IPS DF 6.9 (cell line): ENCODE measurements at places on chromosomes 11 and 22.

GRCh38 chr11:17479284-17480214, 2.9 kb upstream of the ABCC8 start:
- peak; percentile 66 for DNase-seq
- H3K27ac ChIP-seq = no peak overlapping the region
- H3K4me3 ChIP-seq = no peak overlapping the region
- peaks cover 29% of the 10 kb centered on the region for H3K27me3 ChIP-seq

GRCh38 chr11:9042488-9042887, 38.7 kb upstream of the NRIP3 start:
- no peak for DNase-seq
- H3K27me3 ChIP-seq = 0 out of 2 replicates have a peak, but pooled peaks cover 2% of the 10 kb centered on the region
- no peak overlapping the region for H3K27ac ChIP-seq
- H3K4me3 ChIP-seq = no peak overlapping the region
- no peaks in the 10 kb centered on the region for H3K36me3 ChIP-seq

DNA sequence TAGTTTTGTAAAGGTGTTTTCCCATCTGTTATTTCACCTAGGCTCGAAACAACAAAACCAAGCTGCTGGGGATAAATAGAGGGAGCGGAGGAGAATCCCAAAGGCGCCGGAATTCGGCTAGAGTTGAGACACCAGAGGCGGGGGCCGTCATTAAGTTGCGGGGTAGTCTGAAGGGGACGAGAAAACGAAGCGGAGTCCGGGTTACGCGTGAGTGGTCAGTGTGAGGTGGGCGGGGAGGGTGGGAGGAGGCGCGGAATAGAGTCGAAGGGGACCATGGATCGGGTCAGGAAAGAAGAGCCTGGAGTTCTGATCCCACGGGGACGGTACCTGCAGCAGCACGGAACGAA, 361 bp downstream of the SRPRA start:
- peak overlapping the region; percentile 70; the same call in 1 of the 2 replicates for H3K4me3 ChIP-seq
- no peaks in the 10 kb centered on the region for H3K27me3 ChIP-seq
- no peak for DNase-seq
- no peaks in the 10 kb centered on the region; the same call in 1 of the 2 replicates for H3K4me1 ChIP-seq

- DNase-seq = no peak
- H3K27me3 ChIP-seq = no peaks in the 10 kb centered on the region
- H3K4me3 ChIP-seq = no peak overlapping the region
- no peaks in the 10 kb centered on the region for H3K36me3 ChIP-seq
Measured at GRCh38 chr22:43262990-43263644, 76.2 kb upstream of the TTLL12 start.

DNA sequence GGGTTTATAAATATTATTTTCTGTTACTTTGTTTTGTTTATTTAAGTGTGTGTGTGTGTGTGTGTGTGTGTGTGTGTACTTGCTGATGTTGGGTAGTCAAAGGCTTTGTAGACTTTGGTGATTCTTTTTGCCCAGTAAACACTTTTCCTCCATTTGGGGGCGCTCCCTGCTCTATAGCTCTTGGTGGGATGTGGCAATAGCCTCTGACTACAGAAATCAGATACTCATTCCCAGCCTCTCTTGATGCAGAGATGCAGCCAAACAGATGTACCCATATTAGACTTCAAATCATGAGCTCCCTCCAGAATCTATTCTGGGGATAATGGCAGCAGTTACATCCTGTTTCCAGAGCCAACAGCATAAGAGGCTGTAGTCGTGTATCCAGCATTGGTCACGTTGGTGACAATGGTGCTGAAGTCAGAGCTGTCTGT, 33.4 kb upstream of the APOL5 start:
- H3K27me3 ChIP-seq = no peaks in the 10 kb centered on the region
- no peak for DNase-seq
- no peak overlapping the region for H3K27ac ChIP-seq
- no peak overlapping the region for H3K4me3 ChIP-seq
- no peaks in the 10 kb centered on the region for H3K4me1 ChIP-seq
- H3K36me3 ChIP-seq = no peaks in the 10 kb centered on the region

DNA sequence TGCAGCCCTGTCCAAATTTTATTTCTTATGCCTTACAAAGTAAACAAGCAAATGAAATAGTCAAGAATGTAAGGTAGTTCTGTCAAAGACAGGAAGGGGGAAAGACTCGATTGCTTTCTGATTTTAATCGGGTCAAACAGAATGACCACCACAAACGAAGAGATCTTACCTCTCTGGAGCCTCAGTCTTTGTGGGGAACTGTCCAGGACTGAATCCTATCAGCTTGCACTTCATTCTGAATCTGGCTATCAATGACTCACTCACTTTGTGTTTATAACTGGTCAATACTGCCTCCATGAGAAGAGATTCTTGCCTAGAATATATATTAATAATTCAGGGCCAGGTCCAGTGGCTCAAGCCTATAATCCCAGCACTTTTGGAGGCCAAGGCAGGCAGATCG, 17.2 kb downstream of the MSANTD2 start:
- H3K27me3 ChIP-seq = no peaks in the 10 kb centered on the region
- H3K27ac ChIP-seq = no peak overlapping the region
- no peak for DNase-seq
- no peaks in the 10 kb centered on the region; the same call in 1 of the 2 replicates for H3K4me1 ChIP-seq
- H3K4me3 ChIP-seq = no peak overlapping the region

DNA sequence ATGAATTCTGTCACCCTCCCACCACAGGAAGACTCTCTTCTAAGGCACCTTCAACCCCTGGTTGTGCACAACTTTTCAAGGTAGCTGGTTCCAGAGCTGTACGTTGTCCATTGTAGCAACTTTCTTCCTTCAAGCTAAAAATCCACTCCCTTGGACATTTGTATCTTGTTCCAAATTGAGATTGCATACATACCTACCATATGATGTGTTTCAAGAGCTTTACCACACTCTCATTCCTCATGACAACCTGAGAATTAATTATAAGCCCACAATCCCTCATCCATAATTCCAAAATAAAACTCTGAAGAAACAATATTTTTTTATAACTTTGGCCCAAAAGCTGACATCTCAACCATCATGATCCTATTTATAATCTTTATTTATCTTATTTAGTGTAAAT, 3.0 kb downstream of the OR52W1 start:
- no peaks in the 10 kb centered on the region for H3K4me1 ChIP-seq
- no peak overlapping the region for H3K4me3 ChIP-seq
- no peak for DNase-seq
- H3K27me3 ChIP-seq = no peaks in the 10 kb centered on the region
- no peaks in the 10 kb centered on the region for H3K36me3 ChIP-seq

DNA sequence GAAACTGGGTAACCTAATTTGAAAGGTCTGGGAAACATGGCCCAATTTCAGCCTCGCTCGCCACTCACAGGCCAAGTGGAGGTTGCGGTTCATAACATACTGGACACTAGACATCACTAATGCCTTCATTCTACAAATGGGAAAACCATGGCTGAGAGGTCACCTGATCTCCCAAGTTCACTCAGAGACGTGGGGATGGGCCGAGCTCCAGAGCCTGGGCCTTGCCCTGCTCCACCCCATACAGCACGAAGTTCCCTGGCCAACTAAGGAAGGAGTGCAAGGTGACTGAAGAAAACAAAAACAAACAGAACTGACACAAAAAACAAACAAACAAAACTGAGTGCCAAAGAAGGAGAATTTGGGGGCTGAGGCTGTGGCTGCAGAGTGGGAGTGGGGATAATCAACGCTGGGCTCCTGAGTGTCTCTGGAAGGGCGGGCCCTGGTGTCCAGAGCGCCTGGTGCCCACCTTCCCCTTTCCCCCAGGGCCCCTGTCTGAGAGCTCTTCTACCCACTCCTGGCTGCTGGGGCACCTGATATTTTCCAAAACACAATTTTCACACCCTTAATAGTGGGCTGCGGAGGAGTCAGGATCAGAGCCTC, 46.5 kb upstream of the ADA2 start:
- H3K4me3 ChIP-seq = no peak overlapping the region
- H3K4me1 ChIP-seq = peaks cover 14% of the 10 kb centered on the region; the same call in 1 of the 2 replicates
- no peak for DNase-seq
- H3K27ac ChIP-seq = peak overlapping the region; percentile 50
- no peaks in the 10 kb centered on the region for H3K36me3 ChIP-seq
- no peaks in the 10 kb centered on the region for H3K27me3 ChIP-seq

- no peaks in the 10 kb centered on the region for H3K27me3 ChIP-seq
- no peak overlapping the region for H3K4me3 ChIP-seq
- DNase-seq = no peak
Measured at GRCh38 chr11:36306888-36307287, 10.8 kb downstream of the PRR5L start.

DNA sequence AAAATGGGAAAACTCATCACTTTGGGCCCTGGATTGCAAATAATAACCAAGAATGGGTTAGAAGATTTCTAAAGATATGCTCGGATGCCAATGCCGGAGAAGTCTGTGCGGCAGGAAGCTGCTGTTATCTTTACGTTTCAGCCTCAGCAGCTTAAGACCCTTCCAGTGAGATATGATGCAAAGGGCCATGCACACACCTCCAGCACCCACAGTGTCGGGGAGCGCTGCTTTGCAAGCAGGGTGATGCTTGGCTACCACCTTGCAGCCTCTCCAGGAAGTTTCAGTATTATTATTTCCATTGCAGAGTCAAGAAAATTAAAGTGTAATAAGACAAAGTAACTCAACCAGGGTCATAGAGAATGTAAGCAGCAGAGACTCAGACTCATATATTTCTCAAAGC, 37.3 kb downstream of the LARGE1 start:
- no peak overlapping the region for H3K4me3 ChIP-seq
- no peaks in the 10 kb centered on the region for H3K36me3 ChIP-seq
- peaks cover 6% of the 10 kb centered on the region; the same call in 1 of the 2 replicates for H3K4me1 ChIP-seq
- no peaks in the 10 kb centered on the region for H3K27me3 ChIP-seq

- no peaks in the 10 kb centered on the region for H3K27me3 ChIP-seq
- H3K27ac ChIP-seq = no peak overlapping the region
- H3K4me3 ChIP-seq = no peak overlapping the region
- no peaks in the 10 kb centered on the region for H3K4me1 ChIP-seq
- no peak for DNase-seq
- no peaks in the 10 kb centered on the region for H3K36me3 ChIP-seq
Measured at GRCh38 chr11:22304337-22304961, 33.7 kb upstream of the SLC17A6 start.

DNA sequence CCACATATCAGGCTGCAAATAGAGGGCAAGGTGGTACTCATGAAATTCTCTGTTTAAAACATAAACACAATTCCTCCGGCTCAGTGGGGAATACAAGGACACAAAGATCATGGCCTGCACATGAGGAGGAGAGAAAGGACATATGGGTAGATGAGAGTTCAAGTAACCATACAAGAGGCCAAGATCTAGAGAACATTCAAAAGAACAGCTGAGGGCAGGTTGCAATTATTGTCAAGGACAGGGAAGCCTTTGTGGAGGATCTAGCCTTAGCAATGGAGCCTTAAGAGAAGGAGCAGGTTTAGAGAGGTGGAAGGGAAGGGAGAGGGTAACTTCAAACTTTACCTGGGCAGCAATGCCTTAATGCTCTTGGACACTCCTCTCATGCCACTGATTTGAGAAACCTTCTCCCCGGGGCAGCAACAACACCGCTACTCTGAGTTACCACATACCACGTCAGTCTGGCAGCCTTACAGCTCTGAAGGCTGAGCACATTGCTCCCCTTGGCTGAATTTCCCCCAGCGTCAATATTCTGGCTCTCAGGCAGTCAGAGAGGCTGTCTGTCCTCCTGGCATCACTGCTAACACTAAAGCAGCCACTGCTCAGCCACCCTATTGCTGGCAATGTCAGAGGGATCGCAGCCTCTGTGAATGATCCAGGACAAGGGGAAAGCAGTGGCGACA, 55.5 kb downstream of the CLPB start:
- H3K27ac ChIP-seq = no peak overlapping the region
- DNase-seq = no peak
- no peaks in the 10 kb centered on the region for H3K36me3 ChIP-seq
- no peaks in the 10 kb centered on the region for H3K27me3 ChIP-seq

- peaks cover 8% of the 10 kb centered on the region; the same call in 1 of the 2 replicates for H3K27me3 ChIP-seq
- peaks cover 7% of the 10 kb centered on the region for H3K4me1 ChIP-seq
- DNase-seq = no peak
- H3K4me3 ChIP-seq = no peak overlapping the region
Measured at GRCh38 chr22:37563153-37564081, 3.1 kb downstream of the CDC42EP1 start.

DNA sequence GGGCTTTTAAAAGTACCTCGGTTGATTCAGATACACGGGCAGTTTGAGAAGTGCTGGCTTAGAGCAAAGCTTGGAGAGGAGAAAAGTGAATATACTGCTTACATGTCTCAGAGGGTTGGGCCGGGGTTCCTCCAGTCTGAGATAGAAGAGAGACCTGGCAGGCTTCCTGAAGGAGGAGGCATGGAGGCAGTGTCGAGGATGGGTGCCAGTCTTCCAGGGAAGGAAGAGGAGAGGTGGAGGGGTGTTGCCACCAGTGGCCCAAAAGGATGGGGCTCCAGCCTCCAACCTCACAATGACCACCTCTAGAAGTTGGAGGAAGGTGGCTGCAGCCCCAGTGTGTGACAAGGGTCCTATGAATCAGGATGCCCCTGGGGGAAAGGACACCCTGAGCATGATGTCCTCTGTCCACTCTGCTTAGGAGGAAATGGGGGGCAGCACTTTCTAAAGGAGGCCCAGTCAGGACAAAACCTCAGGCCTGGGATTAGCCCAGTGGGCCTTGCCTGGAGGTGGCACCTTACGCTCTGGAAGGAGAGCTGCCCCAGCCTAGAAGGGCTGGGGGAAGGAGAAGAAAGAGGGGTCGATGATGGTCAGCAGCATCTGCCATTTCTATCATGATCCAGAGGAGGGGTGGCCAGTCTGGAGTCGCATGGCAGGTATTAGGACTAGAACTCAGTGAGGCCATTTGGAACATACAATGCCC, 65.2 kb downstream of the CD82 start:
- no peaks in the 10 kb centered on the region for H3K36me3 ChIP-seq
- DNase-seq = no peak
- no peak overlapping the region for H3K27ac ChIP-seq
- no peak overlapping the region for H3K4me3 ChIP-seq

GRCh38 chr11:8638300-8638699, 44.2 kb downstream of the TRIM66 start:
- H3K4me1 ChIP-seq = peaks cover 10% of the 10 kb centered on the region
- H3K36me3 ChIP-seq = peaks cover 3% of the 10 kb centered on the region; the same call in 1 of the 2 replicates
- H3K27me3 ChIP-seq = no peaks in the 10 kb centered on the region
- H3K27ac ChIP-seq = no peak overlapping the region
- H3K4me3 ChIP-seq = no peak overlapping the region

GRCh38 chr11:47406896-47407745, 1.3 kb upstream of the SLC39A13 start:
- peak overlapping the region; percentile 71 for H3K27ac ChIP-seq
- no peaks in the 10 kb centered on the region for H3K27me3 ChIP-seq
- no peak for DNase-seq
- H3K4me3 ChIP-seq = peak overlapping the region; percentile 84; the same call in 1 of the 2 replicates
- H3K36me3 ChIP-seq = peaks cover 5% of the 10 kb centered on the region; the same call in 1 of the 2 replicates
